ENCODE measurements at places on chromosomes 5 and 9.
A peak's percentile ranks its signal among the peaks of the same experiment; 100 is the strongest.

- no peak for DNase-seq
Observed at GRCh38 chr9:37732952-37733351, 20.7 kb upstream of the TRMT10B start.

DNA sequence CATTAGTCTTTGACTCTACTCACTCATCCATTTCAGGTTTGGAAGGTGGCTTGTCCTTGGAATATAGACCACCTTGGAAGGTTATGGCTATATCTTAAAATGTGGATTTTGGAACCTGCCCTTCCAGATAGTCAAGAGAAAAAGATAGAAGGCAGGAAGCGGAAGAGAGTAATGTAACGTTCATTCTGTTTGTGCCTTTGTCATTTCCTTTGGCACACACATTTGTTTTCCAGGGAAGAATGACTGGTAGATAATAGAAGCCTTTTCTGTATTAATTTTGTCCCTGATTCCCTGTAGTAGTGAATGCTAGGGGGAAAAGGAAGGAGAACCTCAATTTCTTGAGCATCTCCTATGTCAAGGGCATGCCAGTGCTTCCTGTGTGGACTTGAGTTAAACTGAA, 54.7 kb downstream of the PPIC start:
- no peak for DNase-seq

DNA sequence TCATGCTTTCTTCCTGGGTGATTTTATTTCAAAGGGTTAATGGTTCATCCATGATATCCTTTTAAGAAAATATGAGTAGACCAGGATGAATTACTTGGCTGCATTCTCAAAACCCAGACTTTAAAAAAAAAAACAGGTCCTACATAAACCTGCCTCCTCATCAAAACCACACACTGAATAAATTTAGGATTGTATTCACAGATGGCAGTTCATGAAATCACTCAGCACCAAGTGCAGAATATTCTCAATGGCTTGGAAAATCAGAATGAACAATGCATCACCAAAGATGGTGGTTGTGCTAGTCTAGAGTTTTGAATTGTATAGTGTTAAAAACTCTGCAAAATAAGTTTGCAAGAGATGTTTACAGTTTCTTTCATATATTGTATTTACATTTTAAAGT, 145.4 kb upstream of the GRAMD2B start:
- DNase-seq: no peak

DNA sequence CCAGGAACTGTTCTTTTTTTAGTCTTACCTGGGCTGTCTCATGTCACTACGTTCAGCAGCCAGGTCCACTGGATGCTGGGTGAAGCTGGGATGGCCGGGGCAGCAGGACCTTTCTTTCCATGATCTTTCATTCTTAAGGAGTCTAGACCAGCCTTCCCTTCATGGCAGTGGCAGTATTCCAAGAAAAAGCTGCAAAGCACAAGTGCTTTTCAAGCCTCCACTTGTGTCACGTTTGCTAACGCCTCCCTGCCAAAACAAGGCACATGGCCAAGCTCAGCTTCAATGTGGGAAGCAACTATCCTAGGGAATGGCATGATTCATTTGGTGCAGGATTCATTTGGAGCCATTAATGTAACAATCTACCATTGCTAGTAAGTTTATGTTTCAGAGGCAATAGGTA, 94.8 kb downstream of the RCL1 start:
- DNase-seq: peak; percentile 50

- DNase-seq: no peak
Observed at GRCh38 chr5:136025900-136026299, 2.9 kb upstream of the TGFBI start.

GRCh38 chr5:59081693-59082092, 498.8 kb downstream of the RAB3C start:
- DNase-seq: no peak

DNA sequence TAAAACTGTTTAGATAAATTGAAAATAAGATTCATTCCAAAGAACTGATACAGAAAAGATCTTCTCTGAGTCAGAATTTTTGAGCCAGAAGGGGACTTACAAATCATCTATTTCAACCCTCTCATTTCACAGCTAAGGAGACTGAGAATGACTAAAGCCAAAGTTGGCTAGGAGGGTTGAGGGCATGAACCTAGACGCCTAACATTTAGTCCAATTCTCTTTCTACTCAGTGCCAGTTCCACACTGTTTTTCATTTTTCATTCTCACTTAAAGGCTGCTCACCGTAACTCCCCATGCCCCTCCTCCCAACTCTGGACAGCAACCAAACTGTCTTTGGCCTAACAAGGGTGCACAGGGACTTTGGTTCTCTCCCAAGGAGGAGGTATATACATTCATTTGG, 364.0 kb downstream of the NDUFS4 start:
- no peak for DNase-seq

DNA sequence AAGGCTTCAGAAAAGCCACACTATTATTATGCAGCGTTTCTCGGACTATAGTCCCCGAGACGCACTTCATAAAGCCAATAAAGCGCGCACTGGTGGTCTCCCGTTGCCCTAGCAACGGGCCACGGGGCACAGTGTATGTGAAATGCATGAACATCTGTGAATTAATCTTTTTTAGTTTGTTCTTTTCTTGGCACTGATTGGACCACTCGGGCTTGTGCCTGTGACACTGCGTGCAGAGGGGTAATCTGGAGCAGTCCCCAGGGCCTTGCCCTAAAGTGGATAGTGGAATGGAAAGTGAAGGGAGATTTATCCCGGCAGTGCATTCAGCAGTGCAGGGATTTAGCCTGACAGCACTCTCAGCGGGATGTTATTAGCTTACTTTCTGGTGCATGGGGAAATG, 92.1 kb downstream of the TLE4 start:
- no peak for DNase-seq

DNA sequence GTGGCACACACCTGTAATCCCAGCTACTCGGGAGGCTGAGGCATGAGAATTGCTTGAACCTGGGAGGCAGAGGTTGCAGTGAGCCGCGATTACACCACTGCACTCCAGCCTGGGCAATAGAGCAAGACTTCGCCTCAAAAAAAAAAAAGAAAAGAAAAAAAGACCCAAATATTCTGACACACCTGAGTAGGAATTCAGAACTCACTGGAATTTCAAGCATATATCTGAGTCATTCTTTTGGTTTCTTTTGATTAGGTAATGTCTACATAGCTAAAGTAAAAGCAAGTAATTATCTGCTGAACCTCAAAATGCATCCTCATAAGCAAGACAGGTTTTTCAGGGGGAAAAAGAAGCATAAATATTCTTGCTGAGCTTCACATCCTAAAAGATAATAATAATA, 35.9 kb downstream of the ANKRD31 start:
- DNase-seq: no peak

GRCh38 chr9:128442150-128442549, 13.7 kb upstream of the ODF2 start:
- no peak for DNase-seq

GRCh38 chr5:118733394-118733793, 255.0 kb downstream of the DTWD2 start:
- no peak for DNase-seq

DNA sequence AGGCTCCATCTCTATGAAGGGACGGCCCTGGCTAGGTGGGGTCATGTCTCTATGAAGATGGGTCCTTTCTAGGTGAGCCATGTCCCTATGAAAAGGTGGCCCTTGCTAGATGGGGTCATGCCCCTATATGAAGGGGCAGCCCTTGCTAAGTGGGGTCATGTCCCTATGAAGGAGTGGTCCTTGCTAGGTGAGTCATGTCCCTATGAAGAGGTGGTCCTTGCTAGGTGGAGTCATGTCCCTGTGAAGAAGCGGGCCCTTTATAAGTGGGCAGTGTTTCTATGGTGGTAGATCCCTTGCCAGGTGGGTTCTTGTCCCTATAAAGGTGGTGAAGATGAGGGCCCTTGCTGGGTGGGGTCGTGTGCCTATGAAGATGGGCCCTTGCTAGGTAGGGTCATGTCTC, 283.0 kb upstream of the IRX2 start:
- DNase-seq: no peak

- no peak for DNase-seq
Observed at GRCh38 chr9:87256973-87257372, 240.7 kb upstream of the DAPK1 start.

GRCh38 chr5:60638300-60638699, 61.7 kb downstream of the DEPDC1B start:
- DNase-seq: no peak

- DNase-seq: no peak
Observed at GRCh38 chr9:123131258-123131657, 97.8 kb downstream of the GPR21 start.

GRCh38 chr5:148248894-148249293, 10.6 kb downstream of the MARCOL start:
- no peak for DNase-seq

GRCh38 chr9:119689879-119690278, 320.6 kb upstream of the BRINP1 start:
- no peak for DNase-seq

DNA sequence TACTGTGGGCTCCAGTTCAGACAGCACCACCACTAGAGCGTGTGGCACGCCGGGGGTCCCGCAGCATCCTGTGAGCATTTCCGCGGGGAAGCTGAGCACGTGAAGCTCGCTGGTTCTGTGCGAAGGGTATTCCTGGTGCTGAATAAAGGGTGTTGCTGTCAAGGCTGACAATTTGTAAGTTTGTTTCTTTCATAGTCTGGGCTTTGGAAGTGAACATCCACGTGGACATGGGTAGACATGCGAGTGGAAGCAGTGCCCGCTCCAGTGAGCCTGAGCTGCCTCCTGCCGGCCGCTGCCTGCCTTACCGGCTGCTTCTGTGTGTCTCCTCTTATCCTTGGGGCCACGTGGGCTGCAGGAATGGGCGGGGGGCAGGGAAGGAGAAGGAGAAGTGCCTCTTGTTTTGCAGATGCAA, 14.7 kb downstream of the NDUFS6 start:
- DNase-seq: no peak

DNA sequence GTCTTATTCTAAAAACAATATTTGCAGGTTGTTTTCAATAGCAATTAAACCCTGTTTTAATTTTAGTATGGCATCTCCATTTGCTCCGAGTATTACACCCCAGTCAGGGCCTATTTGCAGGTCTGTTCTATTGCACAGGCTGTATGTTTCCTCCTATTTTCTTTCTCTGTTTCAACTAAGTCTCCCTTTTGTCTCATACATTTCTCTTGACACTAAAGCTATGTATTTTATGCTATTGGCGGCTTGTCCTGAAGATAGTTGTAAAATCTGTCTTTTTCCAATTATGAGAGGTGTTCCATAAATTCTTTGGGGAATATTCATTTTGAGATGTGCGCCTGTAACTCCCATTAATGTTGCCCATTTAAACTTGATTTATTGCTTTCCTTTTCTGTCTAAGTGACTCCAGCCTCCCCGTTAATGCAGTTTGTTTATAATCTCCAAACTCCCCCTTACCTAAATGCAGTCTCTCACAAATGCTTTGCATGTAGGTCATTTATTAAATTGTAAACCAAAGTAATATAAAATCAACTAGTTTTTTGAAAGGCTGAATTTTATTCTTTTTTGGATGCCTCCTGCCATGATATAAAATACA, 262.4 kb downstream of the CDH12 start:
- DNase-seq: no peak

GRCh38 chr9:5953743-5954707, 61.4 kb downstream of the RANBP6 start:
- DNase-seq: no peak

DNA sequence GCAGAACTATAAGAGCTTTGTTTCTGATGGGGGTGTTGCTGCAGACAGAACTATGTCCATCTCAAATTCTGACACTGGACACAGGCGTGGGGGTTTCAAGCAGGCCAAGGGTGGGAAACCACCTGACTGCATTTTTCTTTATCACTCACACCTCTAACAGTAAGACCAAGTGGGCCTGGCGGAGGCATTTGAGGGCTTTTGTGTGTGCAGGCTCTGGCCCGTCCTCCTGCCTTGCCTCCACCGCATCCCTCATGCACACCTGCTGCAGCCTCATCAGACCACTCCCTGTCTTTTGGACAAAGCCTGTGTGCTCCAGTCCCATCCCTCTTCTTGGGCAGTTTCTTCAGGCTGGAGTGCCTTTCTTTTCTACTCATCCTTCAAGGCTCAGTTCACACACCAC, 7.9 kb downstream of the OR13J1 start:
- DNase-seq: no peak

DNA sequence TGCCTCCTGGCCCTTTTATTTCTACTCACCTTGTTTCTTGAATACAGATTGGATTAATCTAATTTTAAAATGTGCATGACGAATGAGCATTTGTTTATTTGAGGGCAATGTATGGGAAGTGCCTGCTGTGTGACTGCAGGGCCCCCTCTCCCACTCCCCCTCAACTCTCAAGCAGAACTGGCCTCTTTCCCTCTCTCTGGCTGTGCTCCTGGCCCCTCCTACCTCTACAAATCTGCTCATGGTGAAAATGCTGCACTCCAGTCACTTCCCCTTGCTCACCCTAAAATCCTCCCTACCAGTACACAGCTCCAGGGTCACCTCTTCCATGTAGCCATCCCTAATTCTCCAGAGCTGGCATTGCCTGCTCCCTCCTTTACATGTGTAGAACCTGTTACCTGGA, 17.2 kb upstream of the NDST1 start:
- no peak for DNase-seq

- DNase-seq: no peak
Observed at GRCh38 chr9:7104625-7105024, 346.9 kb downstream of the KDM4C start.

DNA sequence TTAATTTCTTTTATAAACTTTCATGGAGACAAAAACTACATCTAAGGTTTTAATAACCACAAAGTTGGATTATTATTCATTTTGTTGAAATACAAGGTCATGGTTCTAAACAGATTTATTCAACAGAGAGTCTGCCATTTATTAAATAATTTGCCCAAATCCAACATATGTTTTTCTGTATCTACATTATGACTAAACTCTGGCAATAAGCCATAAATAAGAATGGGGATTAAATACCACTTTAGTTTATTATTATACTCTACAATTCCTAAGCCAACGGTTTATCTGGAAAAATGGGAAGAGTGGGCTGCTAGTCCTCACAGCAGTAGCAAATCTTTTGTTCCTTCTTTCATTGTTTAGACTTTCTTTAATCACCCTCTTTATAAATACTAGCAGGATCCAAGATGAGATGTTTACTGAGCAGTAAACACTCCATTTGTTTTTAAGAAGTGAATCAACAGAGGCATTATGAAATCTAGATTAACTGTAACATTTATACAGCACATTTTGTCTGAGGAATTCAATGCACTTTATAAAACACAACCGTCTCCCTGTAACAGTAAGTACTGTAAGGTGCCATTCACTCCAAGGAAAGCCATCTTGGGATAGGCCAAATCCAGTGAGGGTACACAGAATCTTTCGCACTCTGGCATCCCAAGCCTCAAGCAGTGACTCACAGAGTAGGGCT, 89.7 kb downstream of the DROSHA start:
- no peak for DNase-seq
